ENCODE measurements at places on chromosomes 3 and 15.

GRCh38 chr3:150610785-150611184 is 7.7 kb downstream of the SELENOT start:
- DNase-seq = no peak

DNA sequence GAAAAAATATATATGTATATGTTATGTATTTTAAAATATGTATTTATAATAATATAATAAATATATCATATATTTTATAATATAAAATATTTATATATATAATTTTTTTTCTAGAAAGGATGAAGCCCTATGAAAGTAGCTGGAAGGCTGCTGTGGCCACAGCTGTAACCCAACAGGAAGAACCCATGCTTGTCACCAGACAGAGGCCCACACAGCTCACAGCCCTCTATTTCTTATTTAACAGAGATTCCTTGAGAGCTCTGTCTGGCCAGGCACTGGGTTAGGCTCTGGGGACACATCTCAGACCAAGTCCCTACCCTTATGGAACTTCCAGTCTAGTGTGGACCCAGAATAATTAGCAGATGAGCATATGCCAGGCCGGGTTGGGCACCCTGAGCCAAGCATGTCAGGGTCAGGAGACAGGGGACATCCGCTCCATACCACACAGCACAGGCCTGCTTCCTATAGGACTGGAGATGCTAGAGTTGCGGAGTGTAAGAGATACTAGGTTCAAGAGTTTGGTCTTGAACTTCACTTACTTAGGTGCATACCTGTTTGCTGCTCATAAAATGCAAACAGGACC is 20.5 kb downstream of the MGLL start:
- DNase-seq = no peak

DNA sequence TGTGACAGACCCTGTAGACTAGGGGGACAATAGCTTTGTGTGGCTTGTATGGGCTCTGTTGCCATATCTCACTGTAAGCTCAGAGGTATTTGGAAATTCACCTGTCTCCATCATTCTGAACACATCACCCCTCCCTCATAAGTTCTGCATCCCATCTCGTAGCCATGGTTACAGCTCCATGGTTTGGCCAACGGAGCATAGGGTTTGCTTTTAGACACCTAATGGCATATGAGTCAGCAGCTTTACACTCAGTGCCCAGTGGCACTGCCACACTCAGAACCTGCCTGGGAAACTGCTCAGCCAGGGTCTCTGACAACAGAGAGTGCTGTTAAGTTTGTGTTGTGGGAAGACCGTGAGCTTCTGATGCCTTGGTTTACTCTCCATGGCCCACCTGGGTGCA is 67.3 kb downstream of the CCK start:
- DNase-seq = no peak

- no peak for DNase-seq
Observed at GRCh38 chr15:99441871-99442251, 123.9 kb upstream of the MEF2A start.

GRCh38 chr3:94433811-94434210 is 370.9 kb downstream of the NSUN3 start:
- DNase-seq = no peak

- no peak for DNase-seq
Observed at GRCh38 chr3:31713816-31714215, 181.1 kb downstream of the STT3B start.

DNA sequence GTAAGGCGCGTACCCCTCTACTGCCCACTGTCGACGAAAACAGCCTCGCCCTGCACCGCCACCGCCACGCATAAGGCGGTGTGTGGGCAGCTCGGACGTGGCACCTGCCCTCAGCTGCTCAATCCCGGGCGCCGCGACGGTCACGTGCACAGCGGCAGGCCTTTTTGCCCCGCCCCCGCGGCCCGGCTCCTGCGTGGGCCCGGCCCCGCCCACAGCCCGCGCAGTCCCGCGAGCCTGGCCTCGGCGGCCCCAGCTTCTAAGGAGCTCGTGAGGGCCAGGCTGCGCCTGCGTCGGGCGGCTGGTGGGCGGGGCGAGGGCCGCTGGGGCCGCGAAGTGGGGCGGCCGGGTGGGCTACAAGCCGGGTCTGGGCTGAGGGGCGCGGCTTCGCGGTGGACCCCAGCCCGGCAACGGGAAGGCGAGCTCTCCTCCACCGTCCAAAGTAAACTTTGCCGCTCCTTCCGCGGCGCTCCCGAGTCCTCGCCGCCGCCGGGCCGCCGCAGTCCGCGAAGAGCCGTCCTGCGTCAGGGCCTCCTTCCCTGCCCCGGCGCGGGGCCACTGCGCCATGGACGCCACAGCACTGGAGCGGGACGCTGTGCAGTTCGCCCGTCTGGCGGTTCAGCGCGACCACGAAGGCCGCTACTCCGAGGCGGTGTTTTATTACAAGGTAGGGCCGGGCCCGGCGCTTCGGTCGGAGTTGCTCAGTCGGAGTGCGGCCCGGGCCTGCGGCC is at the start of gene CAPN7:
TSS of gene CAPN7 (plus strand) at position 313 of the 728 bp plus-strand sequence. CDS start at position 563, 250 bp downstream.
- DNase-seq = no peak

Data from NCI-H748 treated with DMSO at 0.1 percent for 48 hours (cell line).